ENCODE measurements at places on chromosomes 13 and 19.

DNA sequence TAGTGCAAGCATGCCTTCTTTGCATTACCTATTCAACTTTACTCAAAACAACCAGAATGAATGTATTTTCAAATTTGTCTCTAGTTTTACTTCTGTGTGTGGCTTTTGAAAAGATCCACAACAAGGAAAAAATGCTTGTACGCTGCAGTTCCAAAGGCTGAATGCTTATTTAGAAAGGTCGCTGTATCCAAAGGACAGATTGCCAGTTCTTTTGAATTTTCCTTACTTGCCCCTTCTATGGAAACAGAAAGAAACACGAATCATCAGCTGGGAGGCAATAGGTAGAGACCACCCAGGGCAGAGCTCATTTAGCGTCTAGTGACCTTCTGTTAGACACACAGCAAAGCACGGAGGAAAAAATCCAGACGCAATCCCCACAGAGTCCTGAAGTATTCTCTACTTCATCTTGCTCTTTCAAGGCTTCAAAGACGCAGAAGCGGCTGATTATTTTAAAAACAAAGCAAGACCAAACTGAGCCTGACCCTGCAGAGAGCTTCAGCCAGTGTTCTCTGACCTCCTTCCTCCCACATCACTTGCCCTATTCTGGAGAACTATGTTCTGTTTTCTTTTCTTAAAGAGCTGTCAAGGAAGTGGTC lies 674.6 kb upstream of the SGCG start:
- no peak for DNase-seq

- DNase-seq = no peak
Observed at GRCh38 chr13:98377635-98378378, 199.1 kb downstream of the STK24 start.

DNA sequence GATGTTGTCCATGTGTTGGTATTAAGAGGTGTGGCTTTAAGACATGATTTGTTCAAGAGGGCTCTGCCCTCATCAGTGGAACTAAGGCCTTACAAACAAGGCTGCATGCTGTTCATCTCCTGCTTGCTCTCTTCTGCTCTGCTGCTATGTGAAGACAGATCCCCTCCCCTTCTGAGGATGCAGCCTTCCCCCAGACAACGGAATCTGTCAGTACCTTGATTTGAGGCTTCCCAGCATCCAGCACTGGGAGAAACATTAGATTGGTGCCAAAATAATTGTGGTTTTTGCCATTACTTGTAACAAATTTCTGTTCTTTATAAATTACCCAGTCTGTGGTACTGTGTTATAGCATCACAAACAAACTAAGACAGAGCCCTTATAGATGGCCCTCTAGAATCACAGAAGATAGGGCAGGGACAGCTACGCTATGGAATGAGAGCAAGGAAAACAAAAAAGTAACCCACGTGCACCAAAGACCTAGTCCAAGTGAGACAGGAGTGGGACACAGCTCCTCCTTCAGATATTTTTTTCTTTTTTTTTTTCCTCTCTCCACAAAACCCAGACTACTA lies 151.5 kb upstream of the RXFP2 start:
- no peak for DNase-seq

DNA sequence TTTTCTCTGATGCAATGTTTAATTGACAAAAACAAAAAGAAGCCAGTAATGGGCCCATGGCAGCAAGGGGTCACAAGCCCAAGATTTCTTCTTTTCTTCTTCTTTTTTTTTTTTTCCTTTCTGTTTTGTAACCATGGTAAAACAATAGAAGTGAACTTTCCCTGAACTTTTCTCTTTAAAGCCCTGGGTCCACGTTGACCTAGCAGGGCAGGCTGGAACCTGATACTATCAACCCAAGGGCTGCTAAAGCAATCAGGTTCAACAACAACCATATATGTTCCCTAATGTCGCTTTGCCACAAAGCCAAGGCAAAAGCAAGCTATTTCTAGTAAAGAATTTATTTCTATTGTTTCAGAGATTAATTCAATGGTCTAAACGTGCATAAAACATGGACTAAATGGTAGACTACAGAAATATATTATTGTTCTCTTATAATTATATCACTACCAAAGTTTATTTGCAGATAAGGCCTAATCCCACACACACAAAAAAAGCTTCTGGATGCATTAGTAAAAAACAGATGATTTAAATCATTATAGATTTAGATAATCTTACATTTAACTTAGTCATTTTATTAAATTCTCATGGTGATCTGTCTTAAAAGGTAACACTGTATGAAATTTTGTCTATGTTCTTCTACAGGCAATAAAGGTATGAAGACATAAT lies 153.9 kb downstream of the DACH1 start:
- no peak for DNase-seq

GRCh38 chr13:94495806-94496205 lies 16.3 kb upstream of the DCT start:
- no peak for DNase-seq

DNA sequence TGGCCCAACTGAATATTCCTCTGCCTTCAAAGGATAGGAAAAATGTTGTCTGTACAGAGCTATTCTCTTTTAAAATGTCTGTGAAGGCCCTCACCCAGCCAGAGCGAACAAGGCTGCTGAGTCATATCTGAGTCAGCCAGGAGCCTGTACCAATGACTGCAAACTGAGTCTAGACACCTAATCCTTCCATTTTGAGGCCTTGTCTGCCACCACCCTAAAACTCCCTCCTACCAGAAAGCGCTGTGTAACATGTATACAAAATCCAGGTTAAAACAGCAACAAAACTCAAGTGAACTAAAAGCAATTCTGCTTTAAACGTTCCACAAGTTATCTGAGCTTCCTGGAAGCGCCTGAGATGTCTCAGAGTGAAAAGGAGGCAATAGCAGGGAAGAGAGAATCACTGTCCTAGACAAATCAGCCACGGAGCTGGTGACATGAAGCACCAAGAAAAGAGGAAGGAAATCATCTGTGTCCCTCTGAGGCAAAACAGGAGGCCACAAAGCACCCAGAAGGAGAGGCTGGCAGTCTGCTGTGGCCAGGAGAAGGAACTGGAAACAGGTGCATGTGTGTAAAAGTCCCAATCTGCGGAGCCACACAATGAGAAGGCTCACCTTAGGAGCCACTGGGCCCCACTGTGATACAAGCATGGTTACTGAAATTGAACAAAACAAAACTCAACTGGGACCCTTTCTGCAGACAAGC lies 10.2 kb downstream of the DHRS12 start:
- DNase-seq = no peak

GRCh38 chr19:1248139-1248785 lies at the start of gene MIDN:
TSS of gene MIDN (plus strand) at chr19:1248583. CDS start at chr19:1250297, 1,714 bp downstream.
- no peak for DNase-seq

DNA sequence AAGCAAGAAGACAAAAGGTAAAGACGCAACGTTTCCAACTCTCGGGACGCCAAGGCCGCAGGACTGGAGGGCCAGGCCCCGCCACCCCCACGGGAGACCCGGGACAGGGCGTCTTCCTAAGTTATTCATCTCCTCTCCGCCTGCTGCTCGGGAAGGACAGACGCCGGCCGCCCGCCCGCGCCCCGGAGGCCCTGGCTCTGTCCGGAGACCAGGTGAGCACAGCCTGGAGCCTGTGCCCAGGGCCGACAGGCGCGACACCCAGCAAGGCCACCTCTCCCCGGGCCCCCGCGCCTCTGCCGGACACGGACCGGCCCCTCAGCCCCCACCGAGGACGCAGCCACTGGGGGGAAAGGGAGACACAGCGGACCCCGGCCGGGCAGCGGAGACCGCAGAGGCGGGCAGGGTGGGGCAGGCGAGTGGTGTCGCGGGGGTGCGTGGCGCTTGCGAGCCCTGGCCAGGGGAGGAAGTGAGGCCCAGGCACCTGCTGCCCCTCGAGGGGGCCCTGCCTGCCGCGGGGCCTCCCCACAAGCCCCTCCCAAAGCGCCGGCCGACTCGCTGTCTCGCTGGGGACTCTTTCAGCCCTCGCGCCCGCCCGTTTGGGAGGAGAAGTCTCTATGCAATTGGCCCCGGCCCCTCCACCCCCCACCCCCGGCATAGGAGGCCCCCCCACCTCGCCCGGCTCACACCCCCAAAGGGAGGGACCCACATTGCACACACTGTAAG lies 17.2 kb downstream of the SMIM24 start:
- DNase-seq = no peak

- DNase-seq = no peak
Observed at GRCh38 chr13:47288546-47288945, 391.7 kb upstream of the HTR2A start.

GRCh38 chr13:110887597-110888333 lies 27.1 kb downstream of the ANKRD10 start:
- DNase-seq = no peak

- DNase-seq = no peak
Observed at GRCh38 chr19:9939301-9939913, 3.1 kb upstream of the OLFM2 start.

DNA sequence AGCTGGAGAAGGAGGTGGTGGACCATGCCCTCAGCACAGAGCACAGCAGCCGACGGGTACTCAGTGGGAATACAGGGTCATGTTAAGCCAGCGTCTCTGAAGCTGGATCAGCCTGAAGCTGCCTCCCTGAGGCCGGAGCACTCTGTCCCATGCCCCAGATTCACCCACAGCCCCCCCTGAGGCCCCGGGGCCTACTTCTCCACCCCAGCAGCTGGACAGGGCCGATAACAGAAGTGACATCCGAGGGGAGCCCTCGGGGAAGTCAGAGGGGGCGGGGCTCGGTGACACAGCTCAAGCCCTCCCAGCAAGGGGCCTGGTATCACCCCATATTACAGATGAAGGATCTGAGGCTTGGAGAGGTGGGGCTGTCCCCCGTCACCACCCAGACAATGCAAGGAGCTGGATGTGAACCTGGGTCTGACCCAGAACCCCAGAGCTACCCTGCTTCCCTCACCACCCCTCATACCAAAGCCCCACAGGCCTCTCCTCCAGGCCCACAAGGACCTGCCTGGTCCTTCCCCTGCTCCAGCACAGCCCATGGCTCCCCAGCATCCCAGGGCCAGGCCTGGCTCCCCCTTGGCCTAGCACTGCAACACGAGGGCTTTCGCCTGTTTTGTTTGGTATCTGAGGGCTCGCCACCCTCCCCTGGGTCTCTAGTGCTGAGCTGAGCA lies 5.7 kb downstream of the R3HDM4 start:
- no peak for DNase-seq

- DNase-seq = no peak
Observed at GRCh38 chr19:29289020-29289419, 76.1 kb upstream of the UQCRFS1 start.

DNA sequence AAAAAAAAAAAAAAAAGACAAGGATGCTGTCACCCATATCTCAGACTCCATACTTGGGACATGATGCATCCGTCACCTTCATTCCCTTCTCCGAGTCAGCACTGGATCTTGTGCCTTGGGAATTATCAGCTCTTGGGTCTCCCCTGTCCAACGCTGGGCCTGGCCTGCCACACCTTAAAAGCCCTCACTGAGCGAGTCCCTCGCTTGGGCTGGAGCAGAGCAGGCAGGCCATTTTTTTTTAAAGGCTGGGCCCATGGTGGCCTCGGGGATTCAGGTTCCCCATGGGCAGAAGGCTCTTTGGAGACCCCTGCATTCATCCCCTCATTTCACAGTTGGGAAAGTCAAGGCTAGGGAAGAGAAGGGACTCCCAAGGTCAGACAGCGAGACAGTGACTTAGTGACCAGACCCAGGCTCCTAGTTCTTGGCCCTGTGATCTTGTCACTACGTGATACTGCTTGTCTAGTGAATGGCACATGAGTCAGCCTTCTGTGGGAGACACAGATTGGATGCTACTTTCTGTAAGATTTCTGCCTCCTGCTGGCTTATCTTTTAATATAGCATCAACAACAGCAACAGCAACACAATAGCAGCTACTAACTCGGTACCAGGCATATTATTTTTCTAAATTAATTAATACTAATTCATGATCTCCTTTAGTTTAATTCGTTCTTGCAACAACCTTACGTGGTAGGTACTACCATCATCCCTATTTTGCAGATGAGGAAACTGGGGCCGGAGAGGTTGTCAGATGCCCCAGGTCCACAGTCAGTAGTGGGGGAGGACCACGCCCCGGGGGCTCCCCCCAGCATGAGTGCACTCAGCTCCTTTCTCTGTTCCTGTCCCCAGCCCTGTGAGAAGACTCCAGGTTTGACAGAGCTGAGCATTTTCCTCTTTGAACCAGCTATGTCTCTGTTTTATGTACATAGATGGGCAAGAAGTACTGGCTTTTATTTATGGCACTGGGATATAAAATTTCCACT lies 27.4 kb upstream of the ZNF536 start:
- DNase-seq = no peak

DNA sequence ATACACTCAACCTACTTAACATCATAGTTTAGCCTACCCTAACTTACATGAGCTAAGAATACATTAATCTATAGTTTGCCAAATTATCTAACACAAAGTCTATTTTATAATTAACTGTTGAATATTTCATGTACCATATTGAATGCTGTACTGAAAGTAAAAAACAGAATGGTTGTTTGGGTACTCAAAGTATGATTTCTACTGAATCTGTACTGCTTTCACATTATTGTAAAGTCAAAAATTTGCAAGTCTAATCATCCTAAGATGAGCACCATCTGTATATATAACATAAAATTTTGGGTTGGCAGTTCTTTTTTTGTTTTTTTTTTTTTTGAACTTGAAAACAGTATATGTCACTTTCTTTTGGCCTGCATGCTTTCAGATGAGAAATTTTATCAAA lies 1212.6 kb downstream of the SLITRK5 start:
- DNase-seq = no peak

- DNase-seq = peak; percentile 59
Observed at GRCh38 chr13:37870895-37871550, 1.5 kb upstream of the TRPC4 start.

- no peak for DNase-seq
Observed at GRCh38 chr13:39965309-39965708, 309.8 kb downstream of the COG6 start.

- no peak for DNase-seq
Observed at GRCh38 chr13:75656425-75656989, 20.4 kb downstream of the LMO7 start.

DNA sequence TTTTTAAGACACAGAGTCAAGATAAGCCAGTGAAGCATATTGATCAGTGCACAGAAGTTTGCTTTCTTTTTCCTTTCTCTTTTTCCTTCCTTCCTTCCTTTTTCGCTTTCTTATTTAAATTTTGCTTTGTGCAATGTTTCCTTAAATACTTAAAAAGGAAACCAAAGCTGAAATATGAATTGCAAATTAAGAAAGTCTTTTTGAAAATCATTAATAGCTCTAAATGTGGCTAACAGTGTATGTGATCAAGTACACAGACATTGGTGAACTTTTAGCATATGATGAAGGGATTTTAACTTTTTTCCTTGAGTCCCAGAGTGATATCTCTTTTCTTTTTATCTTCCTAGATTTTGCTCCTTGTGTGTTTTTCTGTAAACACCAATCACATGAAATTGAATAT lies 1356.9 kb upstream of the PRR20A start:
- no peak for DNase-seq

DNA sequence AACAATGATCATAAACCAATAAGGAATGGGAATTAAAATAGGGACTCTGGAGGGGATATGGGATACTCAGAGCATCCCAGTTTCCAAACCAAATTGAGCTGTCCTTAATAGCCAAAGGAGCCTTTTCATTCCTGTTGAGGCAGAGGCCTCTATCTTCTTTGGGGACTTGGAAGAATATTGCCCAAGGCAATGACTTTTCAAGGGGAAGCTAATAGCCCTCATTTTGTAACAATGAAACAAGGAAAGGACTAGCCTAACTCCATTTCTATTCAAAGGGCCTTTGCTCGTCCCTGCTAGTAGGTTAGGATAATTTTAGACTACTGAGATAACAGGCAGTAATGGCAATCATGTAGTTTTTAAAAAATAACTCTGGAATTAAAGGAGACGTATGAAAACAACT lies 789.8 kb upstream of the SLITRK5 start:
- DNase-seq = no peak

- DNase-seq = no peak
Observed at GRCh38 chr19:33706631-33707030, 84.9 kb downstream of the CHST8 start.

Data from SHP77 treated with DMSO at 0.1 percent for 48 hours (cell line).